Sciatic nerve (tissue), 2 donors: ENCODE measurements at places on chromosomes 4 and X.

- DNase-seq: no peak
Measured at GRCh38 chr4:139878050-139878449, 212.4 kb downstream of the MGST2 start.

DNA sequence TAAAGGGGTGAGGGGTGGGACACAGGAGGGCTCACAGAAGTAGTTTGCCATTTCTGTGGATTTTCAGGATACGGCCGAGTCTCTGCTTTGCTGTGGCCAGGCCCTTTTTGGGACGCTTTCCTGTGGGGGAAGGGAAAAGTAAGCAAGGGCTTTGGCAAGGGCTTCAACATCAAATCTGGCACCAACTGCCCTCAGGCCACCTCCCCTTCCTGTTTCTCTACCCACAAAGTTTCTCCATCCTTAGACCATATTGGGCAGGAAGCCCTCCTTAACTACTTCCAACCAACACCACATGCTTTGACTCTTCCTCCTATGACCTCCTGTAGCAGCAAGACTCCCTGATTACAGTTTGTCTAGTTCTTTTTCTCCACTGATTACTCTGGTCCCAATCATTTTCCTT is 105.1 kb downstream of the PHF8 start:
- no peak for DNase-seq

DNA sequence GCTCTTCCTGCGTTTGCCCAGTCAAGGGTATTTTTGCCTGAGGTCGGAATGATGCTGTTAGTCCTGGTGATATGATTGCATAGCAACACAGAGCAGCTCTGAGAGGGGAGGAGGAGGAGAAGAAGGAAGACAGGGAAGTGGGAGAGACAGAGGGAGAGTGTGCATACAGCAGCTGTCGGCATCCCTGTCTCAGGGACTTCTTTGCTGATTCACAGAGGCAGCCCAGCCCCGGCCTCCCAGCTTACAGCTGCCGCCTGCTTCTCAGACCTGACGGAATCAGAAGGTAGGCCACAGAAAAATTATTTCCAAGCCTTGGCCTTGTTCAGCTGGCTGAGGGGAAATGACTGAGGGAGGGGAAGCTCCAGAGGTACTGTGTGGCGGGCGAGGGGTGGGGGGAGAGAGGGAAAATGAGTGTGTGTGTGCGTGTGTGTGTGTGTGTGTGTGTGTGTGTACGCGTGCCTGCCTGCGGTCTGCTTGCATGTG is 319 bp downstream of the DRP2 start:
- no peak for DNase-seq

- no peak for DNase-seq
Measured at GRCh38 chr4:62495032-62495431, 1294.9 kb downstream of the ADGRL3 start.

DNA sequence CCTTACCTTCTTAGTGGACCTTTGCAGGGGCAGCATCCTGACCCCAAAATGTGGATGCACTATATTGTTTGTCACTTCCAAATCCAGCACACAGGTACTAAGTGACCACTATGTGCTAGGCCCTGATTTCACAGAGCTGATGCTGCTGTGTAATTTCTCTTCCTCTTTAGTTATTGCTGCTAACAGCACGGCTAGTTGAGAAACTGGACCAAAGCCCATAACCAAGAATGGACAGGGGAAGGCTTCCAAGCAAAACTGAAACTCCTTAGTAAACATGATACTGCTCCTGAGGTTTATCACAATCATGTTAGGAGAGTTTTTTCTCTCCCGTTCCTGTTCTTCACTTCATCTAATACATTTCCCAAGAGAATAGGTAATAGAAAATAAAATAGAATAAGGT is 172.9 kb upstream of the TTC29 start:
- DNase-seq: no peak

GRCh38 chr4:162015090-162015489 is 148.7 kb downstream of the FSTL5 start:
- no peak for DNase-seq

DNA sequence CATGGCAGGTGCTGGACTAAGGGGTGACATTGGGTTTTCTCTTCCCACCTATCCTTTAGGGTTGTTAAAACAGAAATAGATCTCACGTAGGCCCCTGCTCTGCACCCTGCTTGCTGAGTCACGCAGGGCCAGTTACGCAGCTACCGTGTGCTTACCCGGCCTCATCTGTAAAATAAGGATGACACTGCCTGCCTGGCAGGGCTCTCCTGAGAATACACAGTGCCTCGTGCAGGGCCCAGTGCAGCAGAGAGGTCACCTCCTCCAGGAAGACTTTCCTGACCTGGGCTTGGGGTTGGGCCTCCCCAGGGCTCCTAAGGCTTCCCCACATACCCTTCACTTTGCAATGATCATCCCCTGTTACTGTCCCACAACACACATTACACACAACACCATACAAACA is 33.6 kb upstream of the JAKMIP1 start:
- DNase-seq: peak; percentile 1
